ENCODE measurements at places on chromosomes 1 and 21.

DNA sequence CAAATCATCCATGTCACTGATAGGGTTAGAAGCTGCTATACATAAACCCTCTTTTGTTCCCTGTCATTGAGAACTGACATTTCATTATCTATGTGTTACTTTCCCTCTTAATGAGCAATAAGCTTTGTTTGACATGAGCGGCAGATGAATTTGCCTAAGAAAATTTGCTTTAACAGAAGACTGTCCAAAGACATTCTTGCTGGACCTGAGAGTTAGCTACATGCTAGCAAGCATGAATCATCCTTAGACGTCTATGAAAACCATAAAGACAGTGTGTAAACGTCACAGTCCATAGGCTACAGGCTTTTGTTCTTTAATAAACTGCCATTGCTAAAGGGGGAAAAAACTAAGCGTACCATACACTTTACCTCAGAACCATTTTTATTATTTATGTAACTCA, 73.1 kb downstream of the TNFSF4 start:
- DNase-seq = peak; percentile 33

- no peak for DNase-seq
Observed at GRCh38 chr21:29704719-29705118, 235.1 kb downstream of the GRIK1 start.

DNA sequence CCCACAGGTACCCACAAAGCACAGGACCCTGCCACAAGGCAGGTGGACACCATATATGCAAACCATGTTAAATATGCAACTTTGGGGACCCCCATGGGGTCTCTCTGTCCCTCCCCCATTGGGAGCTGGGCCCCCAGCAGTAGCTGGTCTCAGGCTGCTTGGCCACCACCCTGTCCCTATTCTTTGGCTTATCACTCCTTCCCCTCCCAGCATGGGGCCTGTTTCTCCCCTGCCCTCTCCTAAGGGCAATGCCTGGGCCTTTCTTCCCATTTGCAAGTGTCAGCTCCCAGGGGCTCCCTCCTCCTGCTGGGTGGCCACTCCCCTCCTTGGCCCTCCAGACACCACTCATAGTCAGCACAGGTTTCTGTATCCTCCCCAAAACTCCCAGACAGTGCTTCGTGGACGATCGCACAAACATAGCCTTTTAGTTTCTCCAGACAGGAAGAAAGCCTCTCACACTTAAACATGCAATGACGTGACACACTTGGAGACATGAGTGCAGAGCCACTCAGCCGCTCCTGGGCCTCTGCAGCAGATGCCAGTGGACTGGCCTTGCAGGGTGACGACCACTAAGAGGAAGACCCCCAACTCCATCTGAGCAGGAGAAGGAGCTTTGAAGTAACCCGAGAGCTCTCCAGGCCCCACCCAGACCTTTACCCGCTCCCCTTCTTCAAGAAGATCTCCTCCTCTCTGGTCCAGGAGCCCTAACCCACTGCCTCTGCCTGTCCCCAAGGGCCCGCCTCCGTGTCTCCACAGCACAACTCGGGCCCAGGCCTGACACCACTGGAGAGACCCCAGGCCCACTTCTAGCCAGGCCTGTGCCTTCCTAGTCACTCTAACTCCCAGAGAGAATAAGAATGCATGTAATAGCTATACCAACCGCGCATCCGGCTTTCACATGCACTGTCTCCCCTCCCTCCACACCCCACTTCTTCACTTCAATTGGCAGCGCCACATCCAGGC, 22.9 kb downstream of the CITED4 start:
- DNase-seq = peak; percentile 58

GRCh38 chr1:174204697-174205308, 45.5 kb downstream of the RABGAP1L start:
- no peak for DNase-seq

GRCh38 chr1:18347559-18347958, 133.2 kb upstream of the KLHDC7A start:
- no peak for DNase-seq

- peak; percentile 58 for DNase-seq
Observed at GRCh38 chr1:112840631-112841624, 115.1 kb downstream of the SLC16A1 start.

- DNase-seq = peak; percentile 7
Observed at GRCh38 chr1:217921126-217921904, 290.2 kb downstream of the SPATA17 start.

GRCh38 chr1:233261206-233261605, 34.3 kb downstream of the PCNX2 start:
- peak; percentile 82 for DNase-seq

GRCh38 chr1:14571810-14572767, 26.4 kb upstream of the KAZN start:
- DNase-seq = peak; percentile 20

GRCh38 chr1:175935166-175935565, 191.8 kb upstream of the TNR start:
- no peak for DNase-seq

DNA sequence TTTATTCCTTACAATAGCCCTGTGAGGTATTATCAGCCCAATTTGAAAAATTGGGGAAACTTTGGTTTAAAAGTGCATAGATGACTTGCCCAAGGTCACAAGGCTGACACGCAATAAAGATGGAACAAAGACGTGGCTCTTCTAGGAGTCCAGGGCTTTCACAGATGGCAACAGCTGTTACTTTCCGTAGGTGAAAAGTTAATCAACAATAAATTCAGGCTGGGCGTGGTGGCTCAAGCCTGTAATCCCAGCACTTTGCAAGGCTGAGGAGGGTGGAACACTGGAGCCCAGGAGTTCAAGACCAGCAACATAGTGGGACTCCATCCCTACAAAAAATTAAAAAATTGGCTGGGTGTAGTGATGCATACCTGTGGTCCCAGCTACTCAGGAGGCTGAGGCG, 87.8 kb upstream of the ATF3 start:
- DNase-seq = no peak

DNA sequence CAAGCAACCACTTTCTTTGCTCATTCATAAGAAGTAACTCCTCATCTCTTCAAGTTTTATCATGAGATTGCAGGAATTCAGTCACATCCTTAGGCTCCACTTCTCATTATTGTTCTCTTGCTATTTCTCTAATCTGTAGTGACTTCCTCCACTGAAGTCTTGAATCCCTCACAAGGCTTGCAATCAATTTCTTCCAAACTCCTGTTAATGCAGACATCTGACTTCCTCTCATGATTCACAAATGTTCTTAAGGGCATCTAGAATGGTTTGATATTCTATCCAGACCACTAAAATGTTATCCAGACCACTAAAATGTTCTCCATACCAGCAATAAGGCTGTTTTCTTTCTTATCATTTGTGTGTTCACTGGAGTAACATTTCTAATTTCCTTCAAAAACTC, 528.1 kb downstream of the DPYD start:
- DNase-seq = no peak

- peak; percentile 15 for DNase-seq
Observed at GRCh38 chr1:203287109-203287893, 18.0 kb upstream of the BTG2 start.

GRCh38 chr1:93712741-93713140, 31.1 kb upstream of the BCAR3 start:
- DNase-seq = no peak

DNA sequence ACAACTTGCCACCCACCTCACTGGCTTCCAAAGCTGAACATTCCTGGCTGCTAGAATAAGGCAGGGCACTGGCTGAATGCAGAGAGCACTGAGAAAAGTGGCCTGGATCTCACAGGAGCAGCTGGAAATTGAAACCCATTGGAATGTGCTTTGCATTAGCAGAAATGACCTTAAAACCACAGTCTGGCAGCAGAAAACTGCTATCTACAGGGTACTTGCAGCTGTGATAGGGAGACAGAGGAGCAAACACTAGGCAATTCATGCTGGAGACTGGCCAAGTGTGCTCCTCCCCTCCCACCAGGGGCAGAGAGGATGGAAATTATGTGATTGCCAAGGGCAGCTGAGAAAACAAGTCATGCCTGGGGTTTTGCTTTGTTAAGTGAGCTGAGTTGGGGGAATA, 47.2 kb downstream of the HSD3B1 start:
- peak; percentile 33 for DNase-seq

DNA sequence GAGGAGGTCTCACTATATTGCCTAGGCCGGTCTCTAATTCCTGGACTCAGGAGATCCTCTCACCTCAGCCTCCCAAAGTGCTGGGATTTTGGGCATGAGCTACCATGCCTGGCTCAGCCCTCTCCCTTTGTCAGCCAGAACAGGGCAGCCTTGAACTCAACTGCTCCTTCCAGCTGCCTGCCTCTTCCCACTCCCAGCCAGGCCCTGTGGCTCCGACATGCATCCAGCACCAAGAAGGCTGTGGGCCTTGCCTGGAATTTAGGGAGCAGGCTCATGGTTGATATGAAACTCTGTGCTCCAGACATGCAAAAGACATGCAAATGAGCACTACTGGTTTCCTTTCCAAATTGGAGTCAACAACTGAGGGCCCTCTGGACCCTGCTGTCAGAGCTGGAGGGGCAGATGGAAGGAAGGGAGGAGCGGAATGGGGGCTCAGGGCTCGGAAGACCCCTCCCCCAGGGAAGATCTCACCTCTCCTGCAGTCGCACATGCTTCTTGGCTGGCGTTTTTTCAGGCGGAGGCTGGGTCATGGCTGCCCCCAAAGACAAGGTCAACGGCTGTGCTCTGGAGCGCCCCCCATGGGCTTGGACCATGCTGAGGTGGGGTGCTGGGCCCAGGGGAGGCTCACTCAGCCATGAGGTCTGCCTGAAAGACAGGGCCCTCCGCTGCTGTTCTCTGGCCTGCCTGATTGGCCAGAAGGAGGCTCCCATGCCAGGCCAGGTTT, 1.4 kb downstream of the PTPN7 start:
- DNase-seq = no peak

DNA sequence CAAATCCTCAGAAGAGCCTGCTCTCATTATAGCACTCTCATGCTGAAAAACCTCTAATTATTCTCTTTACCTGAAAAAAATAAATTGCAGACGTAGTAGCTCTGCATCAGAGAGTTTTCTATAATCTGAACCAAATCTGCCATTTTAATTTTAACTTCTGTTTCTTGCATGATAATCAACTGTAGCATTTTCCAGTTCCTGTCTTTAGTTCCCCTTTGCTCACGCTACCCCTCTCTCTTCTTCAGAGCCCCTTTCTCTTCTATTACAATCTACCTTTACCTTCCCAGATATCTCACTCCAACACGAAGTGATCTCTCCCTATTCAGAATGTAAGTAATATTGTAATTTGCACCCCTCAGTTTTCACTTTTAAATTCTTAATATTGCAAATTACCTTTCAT, 31.4 kb downstream of the FMO1 start:
- DNase-seq = no peak

DNA sequence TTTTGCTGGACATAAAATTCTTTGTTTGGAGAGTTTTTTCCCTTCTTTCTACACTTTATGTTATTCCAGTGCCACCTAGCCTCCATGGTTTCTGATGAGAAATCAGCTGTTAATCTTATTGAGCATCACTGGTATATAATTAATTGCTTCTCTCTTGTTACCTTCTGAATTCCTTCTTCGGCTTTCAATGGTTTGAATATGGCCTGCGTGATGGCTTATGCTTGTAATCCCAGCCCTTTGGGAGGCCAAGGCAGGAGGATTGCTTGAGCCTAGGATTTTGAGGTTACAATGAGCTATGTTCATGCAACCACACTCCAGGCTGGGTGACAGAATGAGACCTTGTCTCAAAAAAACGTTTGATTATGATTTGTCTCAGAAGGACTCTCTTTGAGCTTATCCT, 13.0 kb upstream of the CNIH4 start:
- no peak for DNase-seq

GRCh38 chr1:212926372-212926771, 24.0 kb upstream of the VASH2 start:
- no peak for DNase-seq

DNA sequence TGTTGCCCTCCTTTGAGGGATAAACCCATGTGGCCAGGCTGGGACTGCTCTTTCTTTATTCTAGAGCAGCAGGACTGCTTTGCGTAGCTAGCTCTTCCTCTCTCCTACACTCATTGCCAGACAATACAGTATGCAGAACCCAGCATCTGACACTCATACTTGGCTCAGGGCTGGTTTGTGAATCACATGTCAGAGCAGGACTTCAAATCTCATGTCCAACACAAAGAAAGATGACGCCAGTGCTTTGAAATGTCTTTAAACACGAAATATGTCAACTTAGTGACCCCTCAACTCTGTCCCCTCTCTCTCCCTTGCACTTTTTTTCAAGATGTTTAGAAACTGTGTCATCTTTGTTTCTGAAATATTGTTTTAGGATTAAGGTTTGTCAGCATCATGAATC, 135.0 kb downstream of the TGFB2 start:
- peak; percentile 86 for DNase-seq

- DNase-seq = no peak
Observed at GRCh38 chr1:152768847-152769533, 6.0 kb upstream of the LCE1F start.

GRCh38 chr1:170967042-170967910, 31.9 kb downstream of the MROH9 start:
- peak; percentile 52 for DNase-seq

- peak; percentile 52 for DNase-seq
Observed at GRCh38 chr1:156608981-156609380, 7.7 kb upstream of the GPATCH4 start.

DNA sequence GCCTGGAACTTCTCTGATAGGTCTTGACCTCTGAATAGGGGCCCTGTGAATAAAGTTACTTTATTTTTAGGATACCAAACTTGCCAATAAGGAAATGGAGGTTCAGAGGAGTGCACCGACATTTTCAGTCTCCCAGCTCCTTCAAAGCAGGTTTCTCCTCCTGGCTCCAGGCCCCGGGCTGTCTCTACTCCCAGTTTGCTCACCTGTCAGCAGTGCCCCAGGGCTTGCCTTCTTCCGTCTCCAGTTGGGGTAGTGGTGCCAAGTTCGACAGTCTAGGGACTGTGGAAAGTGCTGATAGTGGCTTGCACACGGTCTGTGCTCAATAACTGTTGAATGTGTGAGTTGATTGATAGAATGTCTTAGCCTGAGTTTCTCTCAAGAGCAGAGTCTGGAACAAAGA, 149.2 kb downstream of the ACTL8 start:
- DNase-seq = no peak

- no peak for DNase-seq
Observed at GRCh38 chr21:28496517-28496916, 496.2 kb downstream of the LTN1 start.

DNA sequence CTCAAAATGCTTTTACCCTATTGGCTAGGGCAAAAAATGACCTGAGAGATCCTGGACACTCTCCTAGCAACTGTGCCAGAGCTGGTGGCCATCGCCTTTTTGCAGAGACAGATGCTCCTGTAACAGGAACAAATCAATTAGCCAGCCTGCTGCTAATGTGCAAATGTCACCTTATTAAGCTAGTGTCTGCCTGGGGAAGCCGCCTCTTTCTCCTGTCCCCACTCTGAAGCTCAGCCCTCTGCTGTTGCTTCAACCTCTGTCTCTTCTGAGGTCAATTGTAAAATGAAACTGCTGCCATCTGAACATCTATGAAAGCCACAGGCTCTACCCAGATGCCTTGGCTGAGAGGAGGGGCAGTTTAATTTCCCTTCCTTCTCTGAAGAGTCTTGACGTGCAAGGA, 85.5 kb upstream of the CACNA1E start:
- DNase-seq = no peak

DNA sequence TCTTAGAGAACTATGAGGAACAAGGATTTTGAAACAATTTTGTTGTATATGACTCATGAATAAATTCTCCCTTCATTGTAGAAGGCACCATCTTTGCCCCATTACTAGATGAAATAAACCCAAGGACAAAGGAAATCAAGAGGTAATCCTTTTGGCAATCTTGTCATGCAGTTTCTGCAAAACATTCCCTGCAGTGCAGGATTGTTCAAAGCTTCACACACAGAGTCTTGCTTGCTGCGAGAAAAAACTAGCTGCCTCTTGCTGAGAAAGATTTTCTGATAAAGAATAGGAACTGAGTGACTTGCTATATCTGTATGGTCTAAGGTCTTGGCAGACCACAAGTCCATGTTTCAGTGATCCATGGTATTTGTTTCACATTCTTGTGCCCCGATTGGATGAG, 657.4 kb upstream of the ADGRL4 start:
- no peak for DNase-seq
